Stimulated activated CD8-positive, alpha-beta memory T cell treated with anti-CD3 and anti-CD28 coated beads, Interleukin-4, amount 100 ng/mL, for 4 hours (primary cell): ENCODE measurements at places on chromosomes 2 and 18.

- no peak for DNase-seq
Observed at GRCh38 chr2:15730545-15731212, 139.0 kb downstream of the DDX1 start.

- no peak for DNase-seq
Observed at GRCh38 chr2:26185954-26186770, 13.3 kb downstream of the GAREM2 start.

DNA sequence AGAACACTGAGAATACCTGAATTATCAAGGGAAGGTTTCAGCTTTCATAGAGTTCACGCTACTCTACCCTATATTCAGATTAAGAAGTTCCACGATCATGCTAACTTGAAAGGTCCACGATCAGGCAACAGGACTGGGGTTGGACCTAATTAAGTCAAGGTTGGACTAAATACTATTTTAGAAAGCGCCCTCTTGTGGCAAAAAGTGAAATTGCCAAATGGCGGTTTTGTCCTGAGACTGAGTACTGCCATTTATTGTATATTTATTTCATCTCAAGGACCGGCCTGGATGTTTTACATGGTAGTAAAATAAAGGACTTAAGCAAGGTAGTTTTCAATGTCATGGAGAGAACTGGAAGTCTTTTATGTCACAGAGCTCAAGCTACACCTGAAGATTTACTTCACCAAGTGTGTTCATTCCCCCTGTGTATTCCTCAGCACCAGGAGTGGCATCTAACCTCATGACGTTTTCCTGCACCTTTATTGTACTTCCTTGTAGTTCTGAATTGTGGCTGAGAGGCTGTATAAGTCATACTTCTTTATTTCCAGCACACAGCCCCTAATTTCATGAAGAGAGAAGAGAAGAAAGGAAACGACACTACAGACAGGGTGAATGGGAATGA lies 56.8 kb downstream of the SRD5A2 start:
- peak; percentile 3 for DNase-seq

DNA sequence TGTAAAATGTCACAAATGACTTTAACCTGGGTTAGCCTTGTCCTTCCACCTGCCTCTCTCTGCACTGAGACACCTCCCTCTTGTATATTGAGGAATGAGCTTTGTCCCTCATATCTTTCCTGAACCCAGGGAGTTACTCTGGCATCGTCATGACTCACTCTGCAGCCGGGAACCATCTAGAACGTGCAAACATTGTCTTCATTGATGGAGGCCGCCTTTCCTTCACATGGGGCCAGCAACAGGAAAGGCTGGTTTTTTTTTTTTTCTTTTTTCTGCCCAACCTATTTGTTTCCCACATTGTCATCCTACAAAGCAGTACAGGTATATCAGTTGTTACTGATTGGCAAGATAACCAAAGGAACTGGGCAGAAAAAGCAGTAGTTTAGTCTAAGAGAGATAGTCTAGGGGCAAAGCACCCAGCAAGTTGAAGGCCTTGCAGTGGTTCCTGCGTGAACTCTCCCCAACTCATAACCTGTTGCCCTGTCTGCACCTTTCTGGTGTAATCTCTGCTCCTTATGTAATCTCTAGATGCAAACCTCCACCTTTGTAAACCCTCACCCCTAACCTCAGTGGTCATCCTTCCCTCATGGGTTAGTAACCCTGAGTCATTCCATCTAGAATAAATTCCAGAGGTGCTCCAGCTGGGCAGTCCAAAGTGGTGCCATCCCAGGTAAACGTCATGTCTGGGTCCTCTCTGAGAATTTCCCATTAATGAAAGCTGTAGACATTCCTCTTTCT lies 38.3 kb downstream of the SLC40A1 start:
- no peak for DNase-seq

DNA sequence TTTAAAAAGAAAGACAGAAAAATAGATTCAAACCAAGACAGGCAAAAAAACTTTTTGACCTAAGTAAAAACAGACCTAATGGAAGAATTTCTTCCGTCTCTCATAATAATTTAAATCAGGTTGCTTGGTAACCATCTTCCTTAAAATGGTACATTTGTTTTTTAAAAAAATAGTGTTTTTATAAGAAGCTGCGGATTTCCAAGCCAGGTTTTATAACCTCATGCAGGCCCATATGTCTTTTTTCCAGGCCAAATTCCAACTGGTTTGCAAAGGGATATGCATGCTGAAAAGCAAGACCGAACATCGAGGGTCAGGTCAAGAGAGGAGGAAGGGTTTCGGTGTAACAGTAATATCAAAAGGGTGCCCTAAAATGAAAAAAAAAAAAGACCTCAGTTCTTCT lies 172.9 kb downstream of the MAIP1 start:
- DNase-seq: no peak
